NCI-H187 treated with DMSO at 0.1 percent for 48 hours (cell line): ENCODE measurements at places on chromosomes 1 and 21.

DNA sequence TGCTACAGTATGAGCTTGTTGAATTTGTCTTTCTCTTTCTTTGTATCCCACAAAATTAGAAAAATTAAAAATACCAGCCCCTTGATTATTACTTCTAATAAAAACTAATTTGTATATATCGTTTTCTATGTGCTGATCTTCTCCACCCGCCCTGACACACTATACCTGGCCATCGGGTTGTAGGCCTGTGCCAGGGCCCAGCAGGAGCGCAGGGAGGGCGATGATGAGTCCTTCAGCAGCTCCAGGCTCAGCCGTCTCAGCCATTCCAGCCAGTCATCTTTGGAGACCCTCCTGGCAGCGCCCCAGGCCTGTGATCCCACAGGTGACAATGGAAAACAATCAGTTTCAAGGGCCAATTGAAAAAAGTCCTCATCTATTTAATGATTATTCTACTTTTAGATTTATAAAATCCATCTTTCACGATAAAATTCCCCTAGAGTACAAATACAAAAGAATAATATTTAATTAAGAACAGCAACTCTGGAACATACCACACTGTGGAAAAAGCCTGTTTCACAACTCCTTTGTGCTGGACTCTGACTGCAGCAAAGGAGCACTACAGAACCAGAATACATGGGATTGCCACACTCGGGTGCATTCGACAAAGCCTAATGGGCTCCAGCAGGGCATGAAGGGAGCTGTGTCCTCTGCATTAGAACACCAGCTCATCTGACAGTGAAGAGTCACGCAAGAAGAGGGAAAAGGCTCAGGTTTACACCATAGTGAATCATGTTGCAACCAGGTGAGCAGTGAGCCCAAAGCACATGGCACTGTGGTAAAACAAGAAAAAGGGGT, 15.4 kb downstream of the ANGPTL7 start:
- no peak for DNase-seq

DNA sequence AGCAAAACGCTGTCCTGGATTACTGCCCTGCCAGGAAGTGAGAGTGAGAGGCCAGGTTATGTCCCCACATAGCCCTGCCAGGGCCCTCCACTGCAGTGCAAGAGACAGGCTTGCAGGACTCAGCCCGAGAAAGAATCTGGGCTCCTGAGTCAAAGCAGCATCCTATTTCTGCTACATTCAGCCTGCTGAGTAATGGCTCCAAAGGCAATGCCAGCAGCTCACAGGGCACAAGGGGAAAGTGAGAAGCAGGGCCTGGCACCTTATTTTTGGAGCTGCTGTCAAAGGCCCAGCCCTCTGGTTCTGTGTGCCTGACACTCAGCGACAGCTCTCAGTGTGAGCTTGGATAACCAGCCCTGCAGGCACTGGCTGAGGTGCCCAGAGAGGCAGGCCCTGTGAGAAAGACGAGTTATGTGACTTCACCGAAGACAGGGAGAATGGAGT, 83.9 kb downstream of the DTL start:
- no peak for DNase-seq

DNA sequence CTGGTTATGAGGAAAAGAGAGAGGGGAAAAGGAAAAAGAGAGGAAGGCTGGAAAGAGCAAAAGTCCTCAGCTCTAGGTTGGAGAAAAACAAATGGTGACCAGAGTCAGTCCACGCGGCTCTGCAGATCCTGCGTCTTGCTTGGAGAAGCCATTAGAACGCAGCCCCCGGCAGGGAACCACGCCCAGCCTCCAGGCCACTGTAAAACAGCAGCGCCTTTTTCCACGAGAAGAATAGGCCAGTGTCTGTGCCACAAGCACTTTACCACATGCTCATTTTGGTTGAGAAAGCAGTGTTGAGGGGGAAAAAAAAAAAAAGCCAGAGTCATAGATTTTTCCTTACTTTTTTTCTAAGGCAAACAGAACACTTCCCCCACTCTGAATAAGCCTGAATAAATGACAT, 846.9 kb upstream of the ADAMTS5 start:
- no peak for DNase-seq

DNA sequence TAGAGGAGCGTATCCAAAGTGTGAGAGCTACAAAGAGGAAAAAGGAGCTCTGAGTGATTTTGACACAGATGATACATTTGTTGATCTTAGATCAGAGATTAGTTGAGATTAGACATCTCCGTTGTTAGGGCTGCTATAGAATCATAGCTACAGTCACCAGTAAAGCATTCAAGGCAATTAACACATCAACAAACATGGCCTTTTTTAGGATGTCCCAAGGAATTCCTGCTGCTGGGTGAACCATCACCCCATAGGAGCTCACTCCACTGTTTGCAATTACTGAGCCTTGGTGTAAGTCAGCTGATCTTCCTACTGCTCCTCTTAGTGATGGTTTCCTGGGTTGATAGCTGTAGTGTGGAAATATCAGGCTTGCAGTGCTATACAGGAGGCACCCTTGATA, 6.7 kb upstream of the RSRP1 start:
- DNase-seq: no peak

- no peak for DNase-seq
Observed at GRCh38 chr1:148158341-148159003, 6.4 kb upstream of the NBPF11 start.

- no peak for DNase-seq
Observed at GRCh38 chr1:25023826-25024225, 93.8 kb upstream of the RUNX3 start.

DNA sequence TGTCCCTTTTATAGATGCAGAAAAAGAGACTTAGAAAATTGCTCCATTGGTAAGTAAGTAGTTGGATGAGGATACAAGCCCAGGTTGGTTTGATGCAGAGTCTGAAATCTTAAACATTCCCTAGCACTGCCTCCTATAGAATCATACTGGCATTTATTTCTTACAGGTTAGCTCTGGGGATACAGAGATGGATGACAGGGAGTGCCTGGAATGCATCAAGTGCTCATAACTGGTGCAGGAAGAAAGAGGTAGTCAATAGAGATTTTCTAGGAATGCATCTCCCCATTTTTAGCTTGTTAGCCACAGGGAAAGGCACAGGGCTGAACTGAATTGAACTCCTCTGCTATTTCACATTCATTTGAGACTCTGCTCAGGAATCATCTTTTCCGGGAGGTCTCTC, 269.0 kb upstream of the USP24 start:
- DNase-seq: no peak

- DNase-seq: no peak
Observed at GRCh38 chr1:229013981-229014380, 256.9 kb upstream of the RAB4A start.

DNA sequence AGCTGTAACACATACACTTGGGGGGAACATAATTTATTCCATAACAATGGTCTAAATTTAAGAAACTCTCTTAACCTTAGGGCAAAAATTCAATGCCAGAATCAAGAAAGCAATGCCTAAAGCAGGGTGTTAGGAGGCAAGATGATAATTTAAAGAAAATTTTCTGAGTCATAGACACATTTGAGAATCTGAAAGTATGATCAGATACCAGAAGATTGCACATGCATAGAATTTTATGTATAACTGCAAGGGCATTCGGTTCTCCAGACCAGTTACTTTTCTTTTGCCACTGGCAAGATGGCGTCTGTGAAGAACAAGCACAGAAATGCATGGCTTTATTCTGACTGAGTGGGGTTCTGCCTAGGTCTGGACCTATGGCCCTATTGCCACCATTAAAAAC, 64.4 kb upstream of the IPO9 start:
- no peak for DNase-seq

- peak; percentile 96 for DNase-seq
Observed at GRCh38 chr1:156852418-156852874, 6.5 kb downstream of the INSRR start.

- no peak for DNase-seq
Observed at GRCh38 chr1:93675931-93676330, 5.7 kb downstream of the BCAR3 start.

- DNase-seq: no peak
Observed at GRCh38 chr1:225253173-225253572, 174.7 kb downstream of the LBR start.

- no peak for DNase-seq
Observed at GRCh38 chr1:239739919-239740318, 351.8 kb upstream of the FMN2 start.

- no peak for DNase-seq
Observed at GRCh38 chr21:42443181-42443785, 39.6 kb downstream of the UBASH3A start.

GRCh38 chr1:218557731-218558130, 212.6 kb downstream of the TGFB2 start:
- DNase-seq: no peak

GRCh38 chr1:227924833-227925574, 22.7 kb downstream of the WNT9A start:
- no peak for DNase-seq

DNA sequence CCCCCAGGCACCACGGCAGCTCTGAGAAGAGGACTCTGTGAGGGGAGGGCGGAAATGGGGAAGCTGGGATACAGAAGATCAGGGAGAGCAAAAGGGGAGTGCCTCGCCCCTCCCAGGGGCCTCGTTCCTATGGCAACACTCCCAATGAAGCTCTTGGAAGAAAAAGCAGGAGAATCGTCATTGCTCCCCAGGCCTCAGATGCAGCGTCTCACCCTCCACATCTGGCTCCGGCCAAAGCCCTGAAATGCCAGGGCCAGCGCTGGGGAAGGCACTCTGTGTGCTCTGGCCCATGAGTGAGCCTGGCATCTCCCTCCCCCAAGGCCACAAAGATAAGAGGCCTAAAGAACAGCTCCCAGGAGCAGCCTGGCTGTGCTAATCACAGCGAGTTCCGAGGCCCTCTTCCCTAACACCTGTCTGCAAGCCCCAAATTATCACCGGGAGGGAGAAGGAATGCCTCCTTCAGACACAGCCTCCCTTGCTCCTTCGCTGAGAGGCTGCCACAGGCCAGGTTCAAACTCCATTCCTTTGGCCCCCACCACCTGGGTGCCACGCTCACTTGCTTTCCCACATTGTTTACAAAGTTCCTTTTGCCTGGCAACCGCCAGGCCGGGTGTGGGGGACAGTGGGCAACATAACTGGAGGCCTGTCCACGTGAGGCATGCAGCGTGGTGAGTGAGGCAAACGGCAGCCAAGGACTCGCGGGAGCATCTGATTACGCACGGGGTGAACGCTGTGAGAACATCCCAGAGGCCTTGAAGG, 27.8 kb downstream of the ECE1 start:
- no peak for DNase-seq

DNA sequence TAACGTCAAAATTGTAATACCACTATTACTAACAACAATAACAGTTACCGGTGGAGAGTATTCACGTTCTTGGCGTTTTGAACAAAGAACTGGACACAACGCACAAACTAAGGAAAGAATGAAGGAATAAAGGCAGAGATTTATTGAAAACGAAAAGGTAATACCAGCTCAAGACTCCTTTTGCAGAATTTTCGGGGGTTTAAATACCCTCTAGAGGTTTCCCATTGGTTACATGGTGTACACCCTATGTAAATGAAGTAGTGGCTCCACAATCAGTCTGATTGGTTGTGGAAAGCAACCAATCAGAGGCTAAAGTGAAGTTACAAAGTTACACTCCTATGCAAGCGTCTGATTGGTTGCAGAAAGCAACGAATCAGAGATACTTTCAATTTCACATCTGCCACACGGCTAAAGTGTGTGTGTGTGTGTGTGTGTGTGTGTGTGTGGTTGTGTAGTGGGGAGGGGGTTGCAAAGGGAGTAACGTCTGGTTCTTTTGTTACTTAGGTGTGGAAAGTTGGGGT, 1.1 kb upstream of the GTF2B start:
- DNase-seq: peak; percentile 51

GRCh38 chr1:1626207-1627141, 5.5 kb upstream of the MMP23B start:
- no peak for DNase-seq

DNA sequence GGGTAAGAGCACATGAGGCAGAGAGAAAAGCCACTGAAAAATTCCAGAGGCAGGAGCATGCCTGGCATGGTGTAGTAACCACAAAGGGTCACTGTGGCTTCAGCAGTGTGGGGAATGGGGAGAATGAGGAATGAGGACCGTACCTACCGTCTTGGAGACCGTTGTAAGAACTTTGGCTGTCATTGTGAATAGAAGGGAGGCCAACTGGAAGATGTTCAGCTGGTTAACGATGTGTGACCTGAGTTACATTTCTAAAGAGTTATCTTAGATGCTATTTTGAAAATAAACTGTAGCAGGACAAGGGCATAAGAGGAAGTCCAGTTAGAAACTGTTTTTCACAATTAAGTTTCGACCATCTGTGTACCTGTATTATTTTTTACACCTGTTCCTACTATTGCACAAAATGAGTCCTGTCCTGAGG, 365.5 kb upstream of the SGIP1 start:
- no peak for DNase-seq

GRCh38 chr1:15100121-15100879, 53.2 kb upstream of the TMEM51 start:
- no peak for DNase-seq

- peak; percentile 19 for DNase-seq
Observed at GRCh38 chr1:216822480-216822879, 99.3 kb upstream of the ESRRG start.

GRCh38 chr1:168823988-168824387, 95.0 kb upstream of the DPT start:
- DNase-seq: no peak

DNA sequence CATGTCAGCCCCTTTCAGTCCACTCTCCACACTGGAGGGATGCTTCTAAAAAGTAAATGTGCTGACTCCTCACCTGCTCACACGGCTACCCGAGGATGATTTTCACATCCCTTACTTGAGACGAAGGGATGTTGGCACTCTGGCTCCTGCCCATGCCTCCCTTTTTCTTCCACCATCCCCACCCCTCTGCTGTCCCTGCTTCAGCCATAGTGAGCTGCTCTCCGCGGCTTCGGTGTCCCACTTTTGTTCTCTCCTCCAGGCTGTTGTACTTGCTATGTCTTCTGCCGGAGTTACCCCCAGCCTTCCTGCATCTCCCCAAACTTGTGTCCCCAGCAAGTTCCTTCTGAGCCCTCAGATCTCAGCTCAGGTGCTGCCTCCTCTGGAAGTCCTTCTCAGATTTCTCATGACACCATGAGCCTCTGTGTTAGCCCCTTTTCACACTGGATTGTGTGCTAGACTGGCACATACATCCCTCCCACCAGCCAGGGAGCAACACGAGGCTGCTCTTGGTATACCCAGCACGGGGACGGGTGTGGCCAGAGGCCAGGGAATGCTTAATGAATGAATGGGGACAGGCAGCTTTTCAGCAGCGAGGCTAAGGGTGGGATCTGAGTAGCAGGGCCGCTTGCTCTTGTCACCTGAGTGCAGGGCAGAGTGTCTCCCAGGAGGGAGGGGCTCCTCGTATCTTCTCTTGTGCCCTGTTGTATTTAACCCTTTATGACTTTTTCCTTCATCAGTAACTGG, 1.3 kb downstream of the ACOT11 start:
- no peak for DNase-seq
